Mesenteric fat pad (tissue), 1 donor: ENCODE measurements at places on chromosomes 5 and 9.

- no peak for DNase-seq
Measured at GRCh38 chr5:62310426-62311143, 4.6 kb downstream of the KIF2A start.

- no peak for DNase-seq
Measured at GRCh38 chr9:108258640-108259039, 597.1 kb downstream of the ACTL7B start.

DNA sequence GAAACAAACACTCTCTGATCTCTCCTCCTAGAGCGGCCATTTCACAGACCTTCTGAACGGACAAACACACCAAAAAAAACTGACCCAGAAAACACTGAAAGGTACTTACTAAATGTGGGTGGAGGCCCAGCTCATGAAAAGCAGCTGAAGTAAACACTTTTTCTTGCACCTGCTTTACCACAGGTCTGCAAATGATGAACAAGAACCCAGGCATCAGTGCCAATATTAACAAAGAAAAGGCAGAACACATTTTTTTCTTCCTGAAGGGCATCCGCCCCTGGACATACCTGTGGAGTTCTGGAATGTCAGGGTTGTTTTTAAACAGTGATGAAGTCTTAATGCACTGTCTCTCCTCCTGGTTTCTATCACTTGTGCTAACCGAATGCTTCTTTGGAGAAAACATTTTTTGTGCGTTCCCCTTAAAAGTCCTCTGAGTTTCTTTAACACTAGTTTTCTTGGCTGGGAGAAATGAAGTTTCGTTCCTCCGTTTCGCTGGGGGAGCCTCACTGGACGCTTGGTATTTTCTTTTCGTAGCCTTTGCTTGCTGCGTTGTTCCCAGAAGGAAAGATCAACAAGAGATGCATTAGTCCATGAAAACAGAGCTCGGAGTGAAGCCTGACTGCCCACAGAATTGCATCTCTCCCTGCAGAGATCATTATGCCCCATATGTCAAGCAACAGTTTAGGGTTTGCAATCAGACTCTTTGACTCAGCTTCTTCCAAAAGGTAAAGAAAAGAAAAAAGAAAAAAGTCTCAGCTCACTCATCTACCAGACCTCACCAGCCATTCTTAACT lies 7.4 kb downstream of the DDX31 start:
- DNase-seq, result no peak

GRCh38 chr9:131008909-131009618 lies at the start of gene LAMC3:
Gene LAMC3 (plus strand): TSS chr9:131009174. CDS start chr9:131009215, 41 bp downstream.
- no peak for DNase-seq

GRCh38 chr9:34606905-34607304 lies 5.0 kb downstream of the RPP25L start:
- no peak for DNase-seq

DNA sequence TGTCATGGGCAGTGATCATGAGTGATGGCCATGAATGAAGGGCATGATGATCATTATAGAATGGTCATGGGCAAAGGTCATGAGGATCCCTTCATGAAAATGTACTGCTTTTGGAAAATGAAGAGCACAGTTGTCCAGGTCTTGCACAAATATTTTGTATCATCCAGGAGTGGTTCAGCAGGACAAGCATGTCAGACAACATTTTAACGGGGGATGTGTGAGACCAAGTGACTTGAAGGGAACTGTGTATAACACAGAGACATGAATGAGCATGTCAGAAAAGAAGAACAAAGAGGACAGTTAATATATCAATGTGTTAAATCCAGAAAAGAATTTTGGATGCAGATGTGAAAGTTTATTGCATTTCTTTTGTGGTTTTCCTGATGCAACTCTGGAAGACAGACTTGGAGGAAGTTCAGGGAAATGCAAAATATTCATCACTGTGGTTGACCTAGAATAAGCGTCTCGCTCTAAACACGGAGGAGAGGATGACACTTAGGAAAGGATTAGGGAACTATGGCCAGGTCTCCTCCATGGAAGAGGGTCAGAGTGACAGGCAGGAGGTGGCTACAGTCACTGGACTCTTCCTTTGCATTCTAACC lies 116.1 kb upstream of the IRX4 start:
- DNase-seq, result no peak

DNA sequence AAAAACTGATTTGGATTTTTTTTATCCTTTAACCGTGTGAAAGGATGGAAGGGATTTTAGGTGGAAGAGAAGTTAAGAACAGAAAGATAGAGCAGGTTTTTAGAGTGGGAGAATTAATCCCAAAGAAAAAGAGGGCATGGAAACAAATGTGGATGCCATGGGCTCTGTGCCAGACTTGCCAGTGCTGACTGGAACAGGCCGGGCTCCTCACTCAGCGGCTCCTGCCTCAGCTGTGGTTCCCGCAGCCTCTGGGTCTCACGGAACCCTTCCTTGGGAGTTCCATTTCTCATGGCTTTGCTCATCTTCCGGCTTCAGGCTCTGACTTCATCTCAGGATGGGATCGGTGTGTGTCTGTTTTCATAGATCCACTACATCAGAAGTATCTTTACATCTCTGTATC lies 30.4 kb upstream of the SLC2A8 start:
- no peak for DNase-seq

DNA sequence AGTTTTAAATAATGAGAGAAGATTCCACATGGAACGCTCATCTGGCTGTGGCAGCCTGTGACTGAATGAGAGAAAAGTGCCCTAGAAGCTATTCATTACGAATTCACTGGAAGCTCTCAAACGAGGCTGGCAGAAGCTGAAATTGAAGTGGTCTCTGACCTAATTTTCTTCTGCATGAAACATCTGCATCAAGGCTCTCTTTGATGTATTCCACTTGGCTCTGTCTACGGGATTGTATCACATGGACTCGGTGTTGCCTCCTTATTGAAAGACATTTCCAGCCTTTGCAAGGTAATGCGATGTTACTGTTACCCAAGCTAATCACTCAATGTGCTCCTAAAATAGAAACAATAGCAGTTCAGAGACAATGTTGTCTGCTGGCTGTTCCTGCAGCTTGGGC lies 246.9 kb upstream of the ZNF462 start:
- DNase-seq, result no peak

GRCh38 chr5:81506378-81506777 lies 112.4 kb upstream of the ACOT12 start:
- no peak for DNase-seq

DNA sequence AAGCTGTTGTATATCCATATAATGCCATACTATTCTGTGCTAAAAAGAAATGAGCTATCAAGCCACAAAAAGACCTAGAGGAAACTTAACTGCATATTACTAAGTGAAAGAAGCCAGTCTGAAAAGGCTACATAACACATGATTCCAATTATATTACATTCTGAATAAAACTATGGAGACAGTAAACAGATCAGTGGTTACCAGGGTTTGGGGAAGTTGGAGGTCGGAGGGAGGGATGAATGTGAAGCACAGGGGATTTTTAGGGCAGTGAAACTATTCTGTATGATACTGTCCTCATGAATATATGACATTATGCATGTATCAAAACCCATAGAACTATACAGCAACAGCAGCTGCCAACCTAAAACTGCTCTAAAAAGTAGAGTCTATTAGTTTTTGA lies 5.6 kb upstream of the RFK start:
- DNase-seq, result no peak

- no peak for DNase-seq
Measured at GRCh38 chr5:176679365-176680225, 32.3 kb downstream of the TSPAN17 start.

DNA sequence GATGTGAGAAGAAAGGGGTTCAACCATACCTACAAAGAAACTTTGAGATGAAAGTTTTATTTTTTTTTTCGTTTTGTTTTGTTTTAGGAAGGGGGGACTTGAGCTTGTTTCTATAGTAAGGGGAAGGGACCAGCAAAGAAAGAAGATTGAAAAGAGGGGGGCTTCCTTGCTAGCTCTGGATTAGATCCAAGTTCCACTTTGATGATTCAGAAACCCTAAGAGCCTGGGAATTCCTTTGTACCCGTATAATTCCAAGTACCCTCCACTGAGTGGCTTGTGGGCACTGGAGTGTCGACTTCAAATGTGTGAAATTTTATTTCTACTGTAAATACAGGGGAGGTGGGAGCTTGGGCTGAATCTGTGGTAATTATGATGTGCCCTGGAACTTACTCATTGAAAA lies 10.9 kb downstream of the MAMDC2 start:
- no peak for DNase-seq

DNA sequence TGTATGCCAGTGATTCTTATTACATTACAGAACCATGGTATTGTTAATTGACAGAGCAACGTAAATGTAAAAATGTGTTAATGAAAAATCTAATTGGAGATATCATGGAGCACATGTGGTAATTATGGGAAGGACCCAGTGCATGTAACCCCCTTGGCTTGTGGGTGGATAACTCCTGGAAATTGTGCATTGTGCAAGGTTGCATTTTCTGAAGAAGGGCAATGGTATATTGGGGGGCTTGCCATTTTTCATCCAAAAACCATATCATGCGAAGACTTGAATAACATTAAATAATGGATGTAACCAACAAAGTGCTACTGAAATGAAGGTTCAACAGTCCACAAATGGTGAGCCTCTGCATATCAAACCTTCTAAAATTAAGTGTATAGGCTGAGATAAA lies 47.6 kb downstream of the BASP1 start:
- no peak for DNase-seq

GRCh38 chr5:65483546-65484346 lies 2.0 kb upstream of the ADAMTS6 start:
- no peak for DNase-seq

GRCh38 chr5:115389034-115389798 lies 92.8 kb upstream of the CCDC112 start:
- DNase-seq, result no peak
